ENCODE measurements at places on chromosomes 12 and 14.

DNA sequence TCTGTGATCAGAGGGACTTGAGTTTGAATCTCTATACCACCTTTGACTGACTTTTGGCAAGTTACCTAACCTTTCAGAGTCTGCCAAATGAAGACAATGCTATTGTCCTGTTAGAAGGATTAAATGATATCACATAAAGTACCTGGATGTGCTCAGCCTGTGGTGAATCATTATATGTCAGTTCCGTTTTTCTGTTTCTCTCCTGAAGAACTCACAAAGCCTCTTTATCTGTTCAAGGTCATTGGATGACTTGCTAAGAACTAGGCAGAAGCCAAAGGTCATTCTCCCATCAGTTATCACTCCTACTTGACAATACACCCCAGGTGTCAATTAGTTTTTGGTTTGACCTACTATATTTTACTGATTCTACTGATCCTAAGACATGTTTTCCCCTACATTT is 174.6 kb downstream of the CACNA1C start:
- no peak for DNase-seq

DNA sequence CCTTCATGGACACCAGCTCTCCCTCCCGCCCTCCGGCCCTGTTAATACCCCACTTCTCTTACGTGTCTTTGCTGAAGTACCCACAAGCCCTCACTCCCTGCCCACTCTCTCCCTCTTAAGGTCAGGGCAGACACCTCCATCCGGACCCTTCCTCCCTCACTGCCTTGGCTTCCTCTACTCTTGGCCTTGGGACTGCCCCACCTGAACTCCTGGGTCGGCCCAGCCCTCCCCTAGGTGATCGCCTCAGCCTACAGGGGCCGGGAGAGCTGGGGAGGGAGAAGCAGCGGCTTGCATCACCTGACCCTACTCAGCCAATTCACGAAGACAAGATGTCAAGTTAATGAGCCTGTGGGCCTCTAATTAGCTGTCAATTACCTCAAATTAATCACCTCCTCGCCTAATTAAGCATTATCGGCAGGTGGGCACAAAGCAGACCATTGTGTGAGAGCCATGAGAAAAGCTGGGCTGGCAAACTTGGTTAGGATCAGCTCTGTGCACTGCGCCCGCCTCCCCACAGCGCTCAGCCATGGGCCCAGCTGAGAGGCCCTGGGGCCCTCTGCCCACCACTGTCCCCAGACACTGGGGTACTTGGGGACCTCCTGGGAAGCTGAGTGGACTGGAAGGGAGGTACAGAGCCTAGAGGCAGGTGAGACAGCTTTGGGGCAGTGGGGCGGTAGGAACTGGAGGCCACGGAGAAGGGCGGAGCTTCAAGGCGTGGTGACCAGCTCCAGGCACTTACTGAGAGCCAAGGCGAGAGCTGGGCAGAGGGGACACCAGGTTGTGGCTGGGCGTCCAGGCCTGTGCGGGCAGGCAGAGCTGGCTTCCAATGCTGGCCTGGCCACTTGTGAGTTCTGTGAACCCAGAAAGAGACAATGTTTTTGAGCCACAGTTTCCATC is 25.1 kb upstream of the VSX2 start:
- peak; percentile 51 for DNase-seq

DNA sequence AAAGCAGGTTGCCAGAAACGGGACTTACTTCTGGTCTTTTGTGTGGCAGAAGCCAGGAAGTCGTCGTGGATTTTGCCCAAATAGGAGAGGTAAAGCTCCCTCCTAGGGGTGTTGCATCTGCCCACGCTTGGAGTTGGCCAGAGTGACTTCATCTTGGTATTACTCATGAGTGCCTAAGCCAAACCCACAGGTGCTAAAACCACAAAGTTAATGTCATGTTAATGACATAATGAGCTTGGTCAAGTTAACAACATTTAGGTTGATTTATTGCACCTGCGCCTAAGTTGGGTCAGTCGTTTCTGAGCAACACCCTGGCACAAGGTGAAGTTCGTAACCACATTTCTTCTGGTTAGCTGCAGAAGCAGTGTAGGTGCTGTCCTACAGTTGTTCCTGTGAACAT is 225.2 kb downstream of the FUT8 start:
- DNase-seq, result no peak

DNA sequence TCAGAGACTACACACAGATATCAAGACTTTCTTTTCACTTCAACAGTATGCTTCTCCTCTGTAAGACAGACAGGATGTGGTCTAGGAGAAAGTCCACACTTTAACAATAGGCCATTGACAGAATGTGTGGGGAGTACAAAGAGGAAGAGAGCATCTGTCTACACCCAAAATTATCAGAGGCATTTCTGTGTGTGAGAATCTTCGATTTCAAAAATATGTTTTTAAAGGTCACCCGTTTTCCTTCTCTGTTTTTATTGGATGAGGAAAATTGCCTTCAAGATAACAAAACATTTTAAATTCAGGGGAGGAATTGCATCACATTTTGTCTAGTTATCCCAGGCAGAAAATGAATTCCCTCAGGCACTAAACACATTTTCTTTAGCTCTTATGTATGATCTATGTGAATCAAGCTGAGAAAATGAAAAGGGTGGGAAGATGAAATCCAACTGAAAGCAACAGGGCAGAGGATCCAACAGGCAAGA is 16.4 kb downstream of the NAV3 start:
- no peak for DNase-seq

DNA sequence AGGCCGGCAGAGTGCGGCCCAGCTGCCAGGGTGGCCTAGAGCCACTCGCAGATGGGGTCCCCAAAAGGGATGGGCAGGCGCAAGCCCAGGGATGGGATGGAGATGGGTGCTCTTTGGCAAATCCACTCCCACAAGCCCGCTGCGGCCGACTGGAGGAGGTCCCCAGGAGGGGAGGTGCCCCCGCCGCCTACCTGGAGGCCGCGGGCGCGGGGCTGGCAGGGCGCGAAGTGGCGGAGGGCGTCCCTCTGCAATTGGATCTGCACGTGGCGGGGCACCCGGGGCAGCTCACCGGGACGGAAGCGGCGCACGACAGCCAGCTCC is 730 bp downstream of the PPP1R3E start:
- no peak for DNase-seq

DNA sequence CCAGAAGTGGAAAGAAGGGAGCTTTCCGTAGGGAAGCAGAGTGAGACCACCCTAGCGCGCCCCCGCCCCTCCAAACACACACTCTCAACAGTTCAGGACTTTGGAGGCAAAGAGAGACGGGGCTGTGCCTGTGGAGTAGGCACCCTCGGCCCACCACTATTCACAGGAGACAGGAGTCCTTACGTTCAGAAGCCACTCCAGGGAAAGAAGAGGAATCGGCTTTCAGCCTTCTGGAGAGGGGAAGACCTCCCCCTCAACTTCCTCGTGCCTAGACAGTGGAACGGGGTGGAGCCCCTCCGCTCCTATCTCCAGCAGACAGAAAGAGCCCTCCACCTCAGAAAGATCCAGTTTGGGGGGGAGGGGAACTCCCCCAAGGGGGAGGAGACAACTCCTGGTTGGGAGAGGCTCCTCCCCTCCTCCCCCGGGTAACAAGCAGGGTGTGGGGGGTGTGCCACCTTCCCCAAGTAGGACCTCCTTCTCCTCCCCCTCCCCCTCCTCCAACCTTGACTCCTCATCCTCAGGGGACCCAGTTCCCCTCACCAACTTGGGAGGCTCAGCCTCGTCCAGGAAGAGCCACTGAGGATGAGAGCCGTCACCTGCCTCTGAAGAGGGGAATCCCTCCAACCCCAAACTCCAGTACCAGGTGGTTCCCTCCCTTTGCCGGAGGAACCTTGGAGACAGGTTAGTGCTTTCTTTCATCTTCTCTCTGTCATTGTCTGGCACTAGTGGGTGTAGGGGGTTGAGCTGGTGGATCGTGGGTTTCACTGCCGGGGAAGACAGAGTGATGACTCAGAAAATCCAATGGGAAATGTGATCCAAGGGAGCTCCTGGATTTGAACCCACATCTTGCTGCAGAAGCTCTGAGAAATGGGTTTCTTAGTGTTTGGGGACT is 883 bp downstream of the FOXJ2 start:
- peak; percentile 17 for DNase-seq

- peak; percentile 90 for DNase-seq
These were observed 128.0 kb downstream of the RFLNA start for GRCh38 chr12:124422570-124423523.

DNA sequence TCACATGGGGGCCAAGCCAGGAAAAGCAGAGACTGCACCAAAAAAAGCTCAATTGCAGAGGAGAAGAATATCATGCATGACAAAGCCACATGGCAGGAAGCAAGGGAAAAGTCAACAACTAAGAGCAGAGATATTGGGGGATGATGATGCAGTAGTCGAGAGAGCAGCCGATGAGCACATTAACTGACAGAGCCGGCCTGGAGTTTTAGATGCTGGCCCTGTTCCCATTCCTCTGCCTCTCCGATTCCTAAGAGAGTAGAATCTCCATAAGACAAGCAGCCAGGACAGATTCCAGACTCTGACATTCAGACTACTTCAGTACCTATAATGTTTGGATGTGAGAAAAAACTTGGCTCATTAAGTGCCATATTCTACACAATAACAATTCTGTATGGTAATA is 155.9 kb downstream of the KCNH5 start:
- DNase-seq, result no peak

DNA sequence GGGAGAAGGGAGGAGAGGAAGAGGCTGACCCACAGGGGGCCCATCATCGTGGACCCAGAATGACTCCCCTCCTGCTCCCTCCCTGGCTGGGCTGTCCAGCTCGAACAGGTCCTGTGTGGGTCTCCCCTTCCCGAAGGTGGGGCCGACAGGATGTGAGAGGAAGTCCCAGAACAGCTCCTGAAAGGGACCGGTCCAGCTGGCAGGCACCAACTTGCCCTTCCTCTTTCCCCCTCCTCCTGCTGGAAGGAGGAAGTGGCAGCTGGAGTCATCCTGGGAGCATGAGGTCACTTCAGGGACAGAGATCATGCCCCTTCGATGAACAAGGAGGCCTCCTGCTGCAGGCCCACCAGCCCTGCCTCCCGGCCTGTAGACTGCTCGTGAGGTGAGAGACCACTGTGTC is 35.0 kb upstream of the BEGAIN start:
- DNase-seq, result no peak

DNA sequence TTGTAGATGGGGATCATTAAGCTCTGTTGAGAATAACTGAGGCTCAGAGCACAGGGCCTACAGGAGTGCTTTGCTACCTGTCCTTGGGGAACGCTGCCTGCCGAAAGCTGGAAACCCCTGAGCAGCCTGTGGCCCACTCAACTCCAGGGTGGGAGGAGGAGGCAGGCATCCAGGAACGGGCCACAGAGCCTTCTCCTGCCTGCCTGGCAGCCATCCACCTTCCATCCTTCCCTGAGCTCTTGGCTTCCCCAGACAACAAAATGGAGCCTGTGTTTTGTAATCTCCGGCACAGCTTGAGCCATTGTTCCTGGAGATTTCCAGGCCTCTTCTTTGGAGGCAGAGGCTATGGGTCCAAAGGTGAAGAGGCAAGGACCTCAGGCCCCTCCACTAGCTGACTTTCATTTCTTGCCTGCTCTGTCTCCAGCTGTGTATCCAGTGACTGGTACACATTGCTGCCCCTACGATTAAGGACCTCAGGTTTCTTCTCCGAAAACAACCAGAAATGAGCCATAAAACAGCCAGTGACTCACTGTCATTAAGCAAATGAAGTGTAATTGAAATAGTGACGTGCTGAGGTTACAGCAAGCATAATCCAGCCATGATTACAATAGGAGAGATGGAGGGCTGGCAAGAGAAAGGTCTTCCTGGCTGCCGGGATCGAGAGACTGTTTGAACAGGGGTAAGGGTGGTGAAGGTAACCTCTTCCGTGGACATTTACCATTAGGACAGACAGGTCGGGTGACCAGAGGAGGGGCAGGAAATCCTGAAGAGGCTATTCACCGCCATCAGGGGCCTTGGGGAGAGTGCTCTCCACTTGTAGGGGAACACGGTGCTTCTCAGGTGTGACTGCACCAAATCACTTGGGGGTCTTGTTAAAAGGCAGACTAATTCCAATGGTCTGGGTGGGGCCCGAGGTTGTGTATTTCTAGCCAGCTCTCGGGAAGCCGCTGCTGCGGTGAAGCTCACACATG is 56.3 kb upstream of the KCNA5 start:
- peak; percentile 17 for DNase-seq

- DNase-seq, result no peak
These were observed 21.6 kb upstream of the GOLGA3 start for GRCh38 chr12:132850291-132850690.

GRCh38 chr14:26531894-26532293 is 65.9 kb downstream of the NOVA1 start:
- DNase-seq, result no peak

DNA sequence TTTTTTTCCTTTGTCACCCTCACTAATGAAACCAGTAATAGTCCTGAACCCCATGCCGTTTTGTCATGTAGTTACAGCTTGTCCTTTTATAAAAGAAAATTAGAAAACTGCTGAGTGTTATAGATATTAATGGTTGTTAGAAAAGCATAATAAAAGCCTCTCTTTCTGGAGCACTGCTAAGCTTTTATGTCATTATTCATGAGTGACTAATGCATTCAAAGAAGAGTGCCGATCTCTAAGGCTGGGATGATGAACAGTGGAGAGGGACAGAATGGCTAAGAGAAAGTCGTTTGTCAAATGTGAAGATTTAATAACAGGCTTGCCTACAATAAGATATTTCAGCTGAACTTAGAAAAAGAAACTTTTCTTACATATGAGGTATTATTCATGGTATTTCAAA is 121.6 kb downstream of the MGAT4C start:
- no peak for DNase-seq

GRCh38 chr14:79781882-79782281 is 429.4 kb downstream of the DIO2 start:
- no peak for DNase-seq

GRCh38 chr14:52703225-52703624 is 3.8 kb upstream of the PSMC6 start:
- no peak for DNase-seq

DNA sequence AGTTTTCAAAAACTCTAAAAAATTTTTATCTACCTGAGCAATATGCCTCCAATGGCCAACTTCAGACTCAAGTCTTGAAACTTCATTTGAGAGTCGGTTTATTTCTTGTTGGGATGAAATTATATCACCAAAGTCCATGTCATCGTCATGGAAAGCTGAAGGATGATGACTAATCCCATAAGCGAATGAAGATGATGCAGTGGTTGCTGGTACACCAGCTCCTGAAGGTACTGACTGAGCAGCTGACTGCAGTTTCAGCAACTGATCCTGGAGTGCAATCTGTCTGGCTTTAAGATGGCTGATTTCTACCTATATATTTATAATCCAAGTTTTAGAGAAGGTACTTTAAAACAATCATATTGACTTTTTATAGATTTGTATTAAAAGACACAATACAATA is 18.3 kb downstream of the TRIP11 start:
- no peak for DNase-seq

DNA sequence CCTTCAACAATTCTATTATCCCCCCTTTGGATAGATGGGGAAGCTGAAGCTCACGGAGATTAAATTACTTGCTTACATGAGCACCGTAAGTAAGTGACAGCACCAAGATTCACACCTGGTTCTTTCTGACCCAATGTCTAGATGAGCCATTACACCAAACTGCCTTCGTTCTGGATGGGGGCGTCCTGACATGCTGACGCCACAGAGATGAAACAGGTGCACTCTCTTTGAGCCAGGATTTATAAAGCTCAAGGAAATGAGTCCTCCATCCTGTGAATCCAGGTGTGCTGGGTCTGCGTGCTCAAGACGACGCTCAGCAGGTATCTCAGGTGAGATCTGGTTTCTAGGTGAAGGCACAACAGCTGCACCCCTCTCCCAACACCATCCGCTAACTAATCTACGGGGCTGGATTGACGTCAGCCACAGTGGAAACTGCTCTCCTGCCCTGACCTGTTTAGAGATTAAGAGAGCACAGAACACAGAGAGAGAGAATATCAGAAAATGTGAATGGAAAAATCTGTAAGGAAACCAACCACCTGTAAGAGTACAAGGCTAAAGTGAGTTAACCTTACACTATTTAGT is 61.6 kb downstream of the KSR2 start:
- no peak for DNase-seq

GRCh38 chr12:55940065-55940732 is 9.2 kb downstream of the DGKA start:
- DNase-seq, result peak; percentile 78

Data from COR-L47 (cell line).